Astrocyte of the cerebellum (primary cell): ENCODE measurements at places on chromosomes 12 and 14.

- DNase-seq: no peak
Measured at GRCh38 chr12:92921877-92922276, 7.2 kb downstream of the EEA1 start.

DNA sequence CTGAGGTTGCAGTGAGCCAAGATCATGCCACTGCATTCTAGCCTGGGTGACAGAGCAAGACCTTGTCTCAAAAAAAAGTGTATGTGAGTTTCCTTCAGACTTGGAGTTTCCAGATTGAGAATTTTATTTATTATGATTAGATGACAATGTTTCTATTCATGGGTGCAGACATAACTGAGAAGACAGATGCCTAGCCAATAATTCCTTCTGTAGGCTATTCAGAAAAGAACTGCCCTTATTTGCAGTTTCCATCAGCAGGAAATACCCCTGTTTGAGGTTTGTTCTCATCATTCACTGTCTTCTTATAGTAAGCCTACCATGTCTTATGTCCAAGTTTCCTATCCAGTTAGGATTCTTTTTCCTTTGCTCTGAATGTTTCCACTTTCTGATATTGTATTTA, 269.0 kb downstream of the KTN1 start:
- DNase-seq: no peak

GRCh38 chr12:7451756-7452155, 7.8 kb upstream of the CD163L1 start:
- DNase-seq: no peak

- DNase-seq: no peak
Measured at GRCh38 chr12:117470804-117471203, 109.4 kb upstream of the NOS1 start.
